ENCODE measurements at places on chromosomes 12 and 14. TPM values are rescaled to one million over a fixed set of nuclear protein-coding genes. Genes with fewer than 3 reads are reported as not detected.

The TRMT5 gene
- 17.8 TPM for total RNA-seq

- no peaks in the 10 kb centered on the region for H3K36me3 ChIP-seq
- no peaks in the 10 kb centered on the region for H3K27me3 ChIP-seq
- no peak for DNase-seq
- no peak overlapping the region for H3K27ac ChIP-seq
Observed at GRCh38 chr12:131370791-131371347, 340.0 kb upstream of the SFSWAP start.

DNA sequence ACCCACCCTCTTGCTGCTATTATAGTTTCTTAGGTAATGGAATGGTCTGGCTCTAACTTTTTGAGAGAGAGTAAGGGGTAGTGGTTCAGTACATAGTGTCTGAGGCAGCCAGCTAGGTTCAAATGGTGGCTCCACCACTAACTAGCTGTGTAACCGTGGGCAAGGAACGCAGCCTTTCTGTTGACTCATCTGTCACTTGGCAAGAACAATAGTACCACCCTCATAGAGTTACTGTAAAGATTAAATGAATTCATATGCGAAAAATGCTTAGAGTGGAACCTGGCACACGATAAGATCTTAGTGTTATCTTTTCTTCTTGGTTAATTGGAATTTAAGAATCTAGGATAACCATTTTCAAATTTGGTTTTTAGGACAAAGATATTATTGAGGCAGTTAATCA lies 14.0 kb downstream of the CCDC62 start:
- no peaks in the 10 kb centered on the region for H3K4me1 ChIP-seq
- H3K27me3 ChIP-seq = no peaks in the 10 kb centered on the region
- no peaks in the 10 kb centered on the region for H3K36me3 ChIP-seq
- no peak for DNase-seq

The ERBB3 gene
- 8.8 TPM for total RNA-seq

The ANGEL1 gene
- total RNA-seq = 28.7 TPM

The STYK1 gene
- total RNA-seq = 0.15 TPM

- no peak overlapping the region for H3K27ac ChIP-seq
- no peak for DNase-seq
- H3K36me3 ChIP-seq = no peaks in the 10 kb centered on the region
- no peaks in the 10 kb centered on the region for H3K4me1 ChIP-seq
- no peaks in the 10 kb centered on the region for H3K27me3 ChIP-seq
Observed at GRCh38 chr14:77359626-77360025, 17.3 kb downstream of the TMED8 start.

The GPR132 gene
- 0.22 TPM for total RNA-seq

GRCh38 chr14:88871429-88871828 lies 47.0 kb downstream of the TTC8 start:
- no peak overlapping the region for H3K4me3 ChIP-seq
- H3K36me3 ChIP-seq = peaks cover 11% of the 10 kb centered on the region
- no peaks in the 10 kb centered on the region for H3K4me1 ChIP-seq
- H3K27ac ChIP-seq = no peak overlapping the region
- no peaks in the 10 kb centered on the region for H3K27me3 ChIP-seq
- DNase-seq = no peak

GRCh38 chr14:95895720-95896119 lies 19.1 kb downstream of the TUNAR start:
- no peak overlapping the region for H3K4me3 ChIP-seq
- no peaks in the 10 kb centered on the region for H3K27me3 ChIP-seq
- DNase-seq = peak; percentile 63

DNA sequence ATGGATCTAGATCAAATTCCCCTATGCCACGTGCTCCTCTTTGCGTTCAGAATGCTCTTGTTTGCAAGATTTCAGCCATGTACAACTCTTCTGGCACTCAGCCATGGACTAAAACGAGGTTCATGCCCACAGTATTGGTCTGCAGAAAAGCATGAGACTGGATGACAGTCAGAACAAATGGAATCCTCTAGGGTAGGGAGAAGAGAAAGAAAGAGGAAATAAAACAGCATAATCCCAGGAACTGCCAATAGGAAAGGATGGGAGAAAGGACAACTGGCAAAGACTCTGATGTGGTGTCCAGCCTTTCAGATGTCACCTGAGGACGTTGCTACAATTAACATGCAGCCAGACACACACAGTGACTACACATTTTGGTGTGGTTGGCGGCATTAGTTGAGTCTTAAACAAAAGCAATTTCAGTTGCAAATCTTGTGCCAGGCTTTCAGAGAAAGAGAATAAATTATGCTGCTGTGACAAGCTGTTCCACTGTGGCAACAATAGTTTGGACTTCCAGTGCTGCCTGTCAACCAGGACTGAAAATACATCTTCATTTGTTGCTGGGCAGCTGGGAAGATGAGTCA lies 338.0 kb downstream of the RGS6 start:
- H3K4me3 ChIP-seq = no peak overlapping the region
- no peak overlapping the region for H3K27ac ChIP-seq
- no peaks in the 10 kb centered on the region for H3K36me3 ChIP-seq
- H3K27me3 ChIP-seq = no peaks in the 10 kb centered on the region
- DNase-seq = no peak
- no peaks in the 10 kb centered on the region for H3K4me1 ChIP-seq

DNA sequence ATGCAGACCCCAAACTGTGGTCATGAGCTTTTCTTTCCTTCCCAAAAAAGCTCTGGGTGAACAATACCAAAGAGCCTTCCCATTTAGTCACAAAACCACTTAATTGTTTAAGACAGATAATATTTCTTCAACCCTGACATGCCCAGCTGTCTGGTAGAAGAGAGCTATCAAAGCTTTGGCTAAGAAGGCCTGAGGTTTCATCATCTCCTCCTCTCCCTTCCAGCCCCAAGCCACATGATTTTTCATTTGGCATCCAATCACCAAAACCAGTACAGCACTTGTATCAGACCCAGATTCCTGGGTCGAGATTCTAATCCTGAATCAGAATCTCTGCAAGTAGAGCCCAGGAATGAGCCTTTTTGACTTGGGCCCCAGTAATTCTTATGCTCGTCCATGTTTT lies 199.6 kb upstream of the TMEM260 start:
- no peak for DNase-seq
- no peaks in the 10 kb centered on the region for H3K36me3 ChIP-seq
- H3K4me3 ChIP-seq = no peak overlapping the region
- H3K27ac ChIP-seq = no peak overlapping the region
- H3K4me1 ChIP-seq = no peaks in the 10 kb centered on the region

- no peak overlapping the region for H3K4me3 ChIP-seq
- H3K27me3 ChIP-seq = no peaks in the 10 kb centered on the region
- no peaks in the 10 kb centered on the region for H3K36me3 ChIP-seq
- no peak for DNase-seq
Observed at GRCh38 chr14:64807551-64807950, 72.2 kb downstream of the SPTB start.

DNA sequence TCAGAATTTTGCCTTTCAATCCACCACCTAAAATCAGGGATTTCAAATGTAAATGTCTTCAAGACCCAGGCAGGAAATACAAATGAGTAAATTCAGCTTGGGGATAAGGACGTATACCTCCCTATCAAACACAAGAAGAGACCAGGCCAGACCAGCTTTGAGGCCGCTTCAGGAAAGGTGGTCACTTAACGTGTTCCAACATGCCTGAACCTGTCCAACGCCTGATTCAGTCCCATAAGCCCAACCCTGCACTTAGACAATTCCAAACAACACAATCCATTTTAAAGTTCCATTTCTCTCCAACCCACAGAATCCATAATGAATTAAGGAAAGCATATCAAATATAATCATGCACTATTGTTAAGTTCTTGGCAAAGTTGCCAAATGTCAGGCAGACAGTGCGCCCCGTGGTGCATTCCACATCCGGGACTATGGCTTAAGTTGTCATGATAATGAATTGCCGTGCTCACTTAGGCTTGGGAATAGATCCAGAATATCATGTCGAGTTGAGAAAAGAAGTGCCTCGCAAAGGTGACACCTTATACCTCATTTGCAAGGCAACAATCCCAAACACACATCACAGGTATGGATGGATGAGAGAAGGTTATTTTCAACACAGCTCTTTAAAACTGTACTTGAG lies 35.5 kb downstream of the CCDC60 start:
- DNase-seq = no peak
- no peak overlapping the region for H3K27ac ChIP-seq
- H3K4me1 ChIP-seq = peaks cover 31% of the 10 kb centered on the region
- H3K27me3 ChIP-seq = no peaks in the 10 kb centered on the region

GRCh38 chr12:109555431-109556315 lies 17.6 kb downstream of the MMAB start:
- no peaks in the 10 kb centered on the region for H3K36me3 ChIP-seq
- H3K4me3 ChIP-seq = no peak overlapping the region
- no peaks in the 10 kb centered on the region for H3K27me3 ChIP-seq
- no peaks in the 10 kb centered on the region for H3K4me1 ChIP-seq
- H3K27ac ChIP-seq = no peak overlapping the region

The TMPRSS12 gene
- not detected for total RNA-seq

DNA sequence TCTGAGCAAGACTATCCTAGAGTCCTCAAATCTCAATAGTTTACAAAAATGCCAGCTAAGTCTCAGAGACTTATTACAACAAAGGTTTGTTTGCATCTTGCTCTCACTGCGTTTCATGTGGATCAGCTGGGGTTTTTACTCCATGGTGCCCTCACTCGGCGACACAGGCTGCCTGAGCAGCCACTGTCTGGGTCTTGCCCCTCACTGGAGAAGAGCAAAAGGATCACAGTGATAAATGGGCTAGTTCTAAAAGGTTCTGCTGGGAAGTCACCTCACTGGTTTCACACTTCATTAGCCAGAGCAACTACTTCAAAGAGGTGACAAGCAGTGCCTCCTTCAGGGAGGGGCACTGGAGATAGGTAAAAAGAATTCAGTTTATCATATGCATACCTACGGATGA lies 392.0 kb downstream of the RPL10L start:
- no peaks in the 10 kb centered on the region for H3K36me3 ChIP-seq
- no peaks in the 10 kb centered on the region for H3K27me3 ChIP-seq
- H3K4me1 ChIP-seq = no peaks in the 10 kb centered on the region
- H3K4me3 ChIP-seq = no peak overlapping the region

- no peaks in the 10 kb centered on the region for H3K36me3 ChIP-seq
- H3K4me1 ChIP-seq = no peaks in the 10 kb centered on the region
- DNase-seq = no peak
Observed at GRCh38 chr12:113127791-113128199, 7.8 kb downstream of the RASAL1 start.

The NGB gene
- not detected for total RNA-seq

GRCh38 chr12:51850965-51851299 lies 2.4 kb upstream of the FIGNL2 start:
- H3K4me1 ChIP-seq = peaks cover 16% of the 10 kb centered on the region
- H3K4me3 ChIP-seq = no peak overlapping the region
- peaks cover 4% of the 10 kb centered on the region for H3K27me3 ChIP-seq
- no peak for DNase-seq
